CD4-positive, alpha-beta T cell treated with Interferon alpha-2 for 1 hour (primary cell): ENCODE measurements at places on chromosomes 2 and 18.

GRCh38 chr18:24333084-24333483, 64.5 kb downstream of the OSBPL1A start:
- no peak for DNase-seq

GRCh38 chr2:232973011-232973735, 39.9 kb downstream of the NGEF start:
- DNase-seq: no peak

DNA sequence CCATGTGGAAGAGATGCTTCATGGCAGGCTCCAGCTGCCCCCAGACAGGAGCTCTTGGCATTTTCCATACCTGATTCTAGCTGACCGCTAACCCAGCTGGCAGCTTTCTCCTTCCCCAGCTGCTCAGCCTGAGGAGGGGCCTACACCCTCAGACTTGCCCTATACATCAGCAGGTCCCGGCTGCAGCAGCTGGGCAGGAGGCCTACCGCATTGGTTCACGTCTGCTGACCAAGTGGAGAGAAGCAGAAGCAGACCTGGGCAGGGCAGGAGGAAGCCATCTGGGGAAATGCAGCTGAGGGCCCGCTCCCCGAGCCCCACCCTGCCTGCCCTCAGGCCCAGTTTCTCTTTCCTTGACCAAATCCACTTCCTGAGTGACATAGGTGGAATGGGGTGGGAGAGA, 50.7 kb downstream of the LBH start:
- DNase-seq: peak; percentile 71

DNA sequence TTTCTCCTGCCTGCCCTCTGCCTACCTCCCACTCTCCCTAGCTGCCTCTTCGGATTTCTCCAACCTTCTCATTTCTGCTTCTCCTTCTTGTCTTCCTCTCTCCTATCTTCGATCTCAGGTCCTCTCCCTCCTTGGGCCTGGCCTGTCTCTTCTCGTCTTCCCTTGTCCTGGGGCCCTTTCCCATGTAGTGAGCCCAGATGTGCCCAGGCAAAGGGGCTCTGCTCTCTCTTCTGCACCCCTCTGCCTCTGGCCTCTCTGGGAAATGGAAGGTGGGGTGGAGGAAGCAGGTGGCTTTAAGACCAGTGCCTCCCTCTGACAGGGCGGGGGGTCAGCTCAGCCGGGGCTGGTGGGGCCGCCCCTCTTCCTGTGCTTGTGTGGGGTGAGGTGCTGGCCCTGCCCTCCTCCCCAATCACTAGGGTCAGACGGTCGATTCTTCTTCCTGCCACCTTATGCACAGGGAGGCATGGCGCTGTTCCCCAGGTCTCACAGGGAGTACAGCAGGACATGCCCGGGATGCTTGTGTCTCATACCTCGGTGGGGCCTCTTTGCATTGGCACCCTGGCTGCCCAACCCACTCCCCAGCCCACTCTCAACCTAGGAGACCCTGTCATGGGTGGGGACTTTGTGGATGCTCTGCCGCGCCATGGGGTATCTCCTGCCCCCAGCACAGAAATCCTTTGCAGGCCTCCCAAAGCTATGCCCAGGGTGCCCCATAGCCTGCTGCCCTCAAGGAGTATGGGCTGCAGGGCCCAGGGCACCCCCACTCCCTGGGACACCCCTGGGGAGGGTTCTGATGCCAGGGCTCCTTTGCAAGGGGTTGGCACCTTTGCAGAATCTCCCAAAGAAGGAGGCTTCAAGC, 213.8 kb upstream of the HAAO start:
- no peak for DNase-seq

- no peak for DNase-seq
Measured at GRCh38 chr2:128291161-128291843, 27.4 kb downstream of the HS6ST1 start.

GRCh38 chr2:217000406-217000805, 140.5 kb upstream of the TNP1 start:
- DNase-seq: no peak

- DNase-seq: no peak
Measured at GRCh38 chr18:50398947-50399346, 24.1 kb downstream of the SKA1 start.

- DNase-seq: no peak
Measured at GRCh38 chr2:133344849-133345248, 223.4 kb downstream of the NCKAP5 start.

GRCh38 chr2:168149986-168150385, 97.4 kb downstream of the STK39 start:
- no peak for DNase-seq

- DNase-seq: no peak
Measured at GRCh38 chr18:12041561-12041960, 52.1 kb upstream of the ANKRD62 start.

DNA sequence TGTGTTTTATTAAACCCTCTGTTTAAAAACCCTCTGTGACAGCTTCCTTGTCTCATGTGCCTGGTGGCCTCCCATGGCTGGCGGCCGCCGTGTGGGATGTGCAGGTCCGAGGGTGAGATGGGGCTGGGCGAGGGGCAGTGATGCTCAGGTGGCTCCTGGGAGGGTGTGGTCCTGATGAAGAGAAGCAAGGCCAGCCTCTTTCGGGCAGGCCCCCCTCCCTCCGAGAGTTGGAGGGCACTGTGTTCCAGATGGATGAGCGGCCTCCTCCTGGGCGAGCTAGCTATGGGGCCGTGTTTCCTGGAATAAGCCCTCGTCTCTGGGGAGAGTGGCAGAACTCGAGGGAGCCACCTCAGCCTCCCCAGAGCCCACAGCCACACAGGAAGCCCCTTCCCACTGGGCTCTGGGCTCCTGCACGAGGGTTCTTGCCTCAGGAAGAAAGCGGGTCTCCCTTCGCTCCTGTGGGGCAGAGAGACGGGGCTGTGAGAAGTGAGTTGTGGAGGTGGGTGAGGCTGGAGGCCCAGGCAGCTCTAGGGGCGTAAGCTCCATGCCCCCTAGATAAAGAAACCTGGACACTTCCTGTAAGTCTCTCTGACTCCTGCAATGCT, 72.1 kb downstream of the ASB1 start:
- no peak for DNase-seq

DNA sequence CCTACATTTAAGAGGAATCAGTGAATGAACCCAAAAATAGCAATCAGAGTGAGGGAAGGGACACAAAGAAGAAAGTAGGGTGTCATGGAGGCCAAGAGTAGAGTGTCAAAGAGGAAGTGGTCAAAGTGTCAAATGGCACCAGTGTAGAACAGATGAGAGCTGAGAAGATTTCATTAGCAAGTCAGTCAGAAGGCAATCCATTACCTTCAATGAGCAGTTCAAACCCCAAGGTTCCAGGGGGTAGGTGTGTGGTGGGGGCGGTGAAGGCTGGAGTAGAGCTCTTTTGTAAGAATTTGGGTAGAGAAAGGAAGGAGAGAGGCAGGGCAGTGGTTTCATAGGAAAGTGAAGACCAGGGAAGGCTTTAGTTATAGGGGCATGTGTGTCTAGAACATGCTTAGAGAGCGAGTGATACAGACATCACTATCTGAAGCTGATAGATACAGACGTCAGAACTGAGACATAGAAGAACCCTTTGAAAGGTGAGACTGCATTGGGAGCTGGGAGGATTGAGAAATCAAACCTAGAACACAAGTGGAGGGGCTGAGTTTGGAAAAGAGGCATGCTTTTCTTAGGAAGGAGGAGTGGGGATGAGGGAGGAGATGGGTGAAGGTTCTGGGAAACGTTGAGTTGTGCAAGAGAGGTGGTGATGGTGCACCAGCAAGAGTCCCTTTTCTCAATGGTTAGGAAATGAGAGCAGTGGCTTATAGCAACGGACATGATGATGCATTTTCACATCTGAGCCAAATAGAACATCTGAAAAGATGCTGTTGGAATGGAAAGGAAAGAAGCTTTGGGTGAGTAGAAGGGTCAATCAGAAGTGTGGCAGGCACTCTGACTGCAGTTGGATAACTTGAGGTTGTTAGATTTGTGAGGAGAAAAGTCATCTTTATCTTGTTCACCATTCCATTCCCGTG, 48.9 kb upstream of the IL1RL1 start:
- no peak for DNase-seq

DNA sequence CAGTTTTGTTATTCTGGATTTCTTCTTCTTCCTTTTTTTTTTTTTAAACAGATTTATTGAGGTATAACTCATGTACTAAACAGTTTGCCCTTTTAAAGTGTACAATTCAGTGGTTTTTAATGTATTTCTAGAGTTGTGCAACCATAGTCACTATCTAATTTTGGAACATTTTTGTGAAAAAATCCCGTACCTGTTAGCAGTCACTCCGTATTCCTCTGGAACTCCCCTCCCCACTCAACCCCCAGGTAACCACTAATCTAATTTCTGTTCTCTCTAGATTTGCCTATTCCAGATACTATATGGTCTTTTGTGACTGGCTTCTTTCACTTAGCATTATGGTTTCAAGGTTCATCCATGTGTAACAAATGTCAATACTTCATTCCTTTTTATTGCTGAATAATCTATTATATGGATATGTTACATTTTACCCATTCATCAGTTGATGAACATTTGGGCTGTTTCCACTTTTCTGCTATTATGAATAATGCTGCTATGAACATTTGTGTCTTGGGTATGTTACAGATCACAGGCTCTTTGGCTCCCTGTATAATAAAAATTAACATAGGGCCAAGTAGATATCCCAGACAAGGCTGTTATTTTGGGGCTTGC, 21.9 kb downstream of the EHBP1 start:
- DNase-seq: no peak

GRCh38 chr18:58862851-58863538, 1.7 kb upstream of the ZNF532 start:
- DNase-seq: peak; percentile 26

GRCh38 chr18:77733292-77733903, 483.8 kb downstream of the GALR1 start:
- no peak for DNase-seq

DNA sequence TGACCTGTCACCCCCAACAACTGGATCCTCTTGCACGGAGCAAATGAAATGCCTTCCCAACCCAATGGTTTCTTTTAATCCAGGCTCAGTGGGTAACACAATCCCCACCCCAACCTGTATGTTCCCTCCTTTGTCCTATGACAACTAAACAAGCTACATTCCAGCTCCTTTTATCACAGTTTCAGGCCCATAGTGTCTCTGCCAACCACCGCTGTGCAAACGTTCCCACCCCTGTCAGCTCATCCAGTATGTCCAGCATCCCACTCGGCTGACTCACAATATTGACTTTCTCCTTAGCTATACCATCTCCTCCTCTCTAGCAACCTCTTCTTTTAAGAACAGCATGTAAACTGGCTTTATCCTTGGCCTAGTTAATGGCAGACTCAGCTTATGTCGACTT, 117.9 kb upstream of the PPP1CB start:
- DNase-seq: no peak

DNA sequence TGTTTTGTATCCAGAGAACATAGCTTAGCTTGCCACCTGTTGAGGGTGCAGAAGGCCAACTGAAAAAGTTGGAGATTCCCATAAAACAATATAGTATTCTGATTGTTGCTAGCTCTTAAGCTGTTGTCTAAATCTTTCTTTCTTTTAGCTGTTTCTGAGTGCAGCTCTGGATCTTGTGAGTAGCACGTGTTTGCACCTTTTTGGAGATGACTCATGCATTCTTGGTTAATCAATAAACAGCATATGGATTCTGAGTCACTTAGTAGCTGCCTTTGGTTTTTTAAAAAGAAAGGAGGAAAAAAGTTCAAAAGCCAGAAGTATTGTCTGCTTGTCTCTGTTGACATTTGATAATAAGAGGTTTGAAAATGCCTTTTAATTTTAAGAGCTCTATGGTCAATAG, 483.0 kb upstream of the FSIP2 start:
- no peak for DNase-seq

- DNase-seq: no peak
Measured at GRCh38 chr2:98708396-98709186, 22.3 kb downstream of the MGAT4A start.

- DNase-seq: no peak
Measured at GRCh38 chr2:133063775-133064174, 393.8 kb upstream of the LYPD1 start.

GRCh38 chr18:2568605-2569004, 2.7 kb downstream of the METTL4 start:
- DNase-seq: no peak

DNA sequence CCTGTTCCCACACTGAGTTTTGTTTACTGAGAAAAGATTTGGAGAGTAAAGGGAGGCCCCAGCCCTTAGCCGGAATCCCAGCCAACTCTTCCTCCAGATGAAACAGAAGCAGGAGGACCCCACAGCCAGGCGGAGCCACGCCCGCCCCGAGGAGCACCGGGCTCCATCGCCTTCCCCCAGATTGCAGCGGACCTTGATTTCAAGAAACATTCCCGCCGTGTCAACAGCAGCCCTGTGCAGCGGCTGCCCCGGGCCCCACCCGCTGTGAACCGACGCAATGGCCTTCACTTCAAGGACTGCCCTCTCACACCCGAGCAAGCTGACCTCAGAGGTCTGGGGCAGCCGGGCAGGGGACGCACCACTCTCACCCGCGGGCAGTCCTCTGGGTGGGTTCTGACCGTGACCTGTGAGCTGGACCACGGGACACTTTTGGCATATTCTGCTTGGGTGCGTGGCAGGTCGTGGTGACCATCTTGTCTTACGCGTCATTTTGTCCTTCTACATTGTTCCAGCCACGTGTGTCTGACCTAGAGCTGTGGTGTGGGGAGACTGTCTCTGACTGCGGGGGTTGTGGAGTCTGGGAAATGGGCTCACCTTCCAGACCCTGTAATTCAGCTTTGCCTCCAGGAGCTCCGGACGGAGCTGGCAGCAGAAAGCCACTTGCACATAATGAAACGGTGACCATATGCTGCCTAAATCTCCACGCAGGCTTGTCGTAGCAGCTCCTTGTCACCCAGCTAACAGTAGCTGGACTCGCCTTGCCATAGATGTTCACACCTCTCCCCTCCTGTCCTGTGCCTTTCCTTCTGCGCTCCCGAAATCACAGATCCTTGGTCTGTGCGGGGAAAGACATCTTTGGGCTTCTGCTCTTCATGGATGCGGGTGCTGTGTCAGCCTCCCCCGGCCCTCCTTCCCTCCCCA, 32.0 kb upstream of the INHBB start:
- DNase-seq: no peak

- DNase-seq: no peak
Measured at GRCh38 chr2:223877721-223878410, 40.5 kb upstream of the AP1S3 start.

DNA sequence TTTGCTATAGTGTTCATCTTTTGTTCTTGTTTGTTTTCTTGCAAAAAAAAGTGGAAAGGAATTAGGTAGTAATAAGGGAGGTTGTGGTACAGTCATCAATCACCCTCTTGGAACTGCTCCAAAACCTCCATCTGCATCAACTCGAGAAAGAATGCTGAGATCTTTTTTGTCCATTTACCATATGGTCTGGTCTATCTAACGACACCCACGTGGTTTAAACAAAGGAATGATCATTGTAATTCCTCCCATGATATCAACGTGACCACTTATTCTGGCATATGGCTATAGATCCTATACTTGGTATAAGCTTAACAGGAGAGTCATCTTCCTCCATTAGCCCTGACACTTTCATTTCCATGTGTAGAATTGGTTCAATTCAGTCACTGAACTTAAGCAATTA, 1025.3 kb upstream of the NXPH2 start:
- no peak for DNase-seq

GRCh38 chr18:12056034-12056883, 37.4 kb upstream of the ANKRD62 start:
- DNase-seq: no peak

- no peak for DNase-seq
Measured at GRCh38 chr2:152558158-152558984, 158.9 kb downstream of the PRPF40A start.
